ENCODE measurements at places on chromosomes 11 and 22. TPM values are rescaled to one million over a fixed set of nuclear protein-coding genes. Genes with fewer than 3 reads are reported as not detected.

Gene FOSL1
- total RNA-seq, result 2.7 TPM

Gene CSF2RB
- total RNA-seq, result 27.0 TPM

Gene PKNOX2
- not detected for total RNA-seq

Gene SLC25A18
- not detected for total RNA-seq

Gene PHOX2A
- total RNA-seq, result not detected

Gene VWCE
- total RNA-seq, result 0.94 TPM

Gene C22orf42
- total RNA-seq, result not detected

Gene CRYBB3
- not detected for total RNA-seq

Gene GRIA4
- not detected for total RNA-seq

Gene RAB36
- 0.17 TPM for total RNA-seq

Gene CTTN
- 5.4 TPM for total RNA-seq

Gene LRRC56
- total RNA-seq, result 5.8 TPM

Gene PRR5L
- total RNA-seq, result 15.1 TPM

Gene FAM180B
- 0.27 TPM for total RNA-seq

Gene SHISA8
- 0.27 TPM for total RNA-seq

Gene TEX54
- not detected for total RNA-seq

Gene KIF18A
- 10.6 TPM for total RNA-seq

Gene TIGD3
- total RNA-seq, result 0.37 TPM

Gene ZMAT5
- total RNA-seq, result 18.6 TPM

Gene CEP164
- 73.4 TPM for total RNA-seq

Gene KREMEN1
- 0.10 TPM for total RNA-seq

Gene IGLL5
- total RNA-seq, result 0.39 TPM

Gene ARHGEF12
- 29.7 TPM for total RNA-seq

Gene OR6T1
- not detected for total RNA-seq

Gene OR51E1
- total RNA-seq, result not detected

Gene OR5P2
- not detected for total RNA-seq

Gene SCGB1D2
- not detected for total RNA-seq

Gene AGBL2
- 11.0 TPM for total RNA-seq

Gene SPON1
- 0.79 TPM for total RNA-seq

Gene MS4A12
- total RNA-seq, result not detected

Gene MYOD1
- not detected for total RNA-seq

Gene CCDC116
- not detected for total RNA-seq

Gene SRSF8
- total RNA-seq, result 57.4 TPM

Gene TRIM64C
- not detected for total RNA-seq

Gene PHLDA2
- 1.3 TPM for total RNA-seq

Gene OR51B2
- total RNA-seq, result not detected

Gene CARD16
- total RNA-seq, result 109 TPM

Gene TRMU
- total RNA-seq, result 63.3 TPM

Gene HOATZ
- not detected for total RNA-seq

Gene RTN4RL2
- not detected for total RNA-seq

Gene KDM2A
- 346 TPM for total RNA-seq

Gene PSMD13
- 99.6 TPM for total RNA-seq

Gene C11orf91
- not detected for total RNA-seq

Gene LRRN4CL
- not detected for total RNA-seq

Gene OR52B6
- total RNA-seq, result not detected
